Left ventricle myocardium inferior (tissue), 1 donor: ENCODE measurements at places on chromosomes 1 and 21.

DNA sequence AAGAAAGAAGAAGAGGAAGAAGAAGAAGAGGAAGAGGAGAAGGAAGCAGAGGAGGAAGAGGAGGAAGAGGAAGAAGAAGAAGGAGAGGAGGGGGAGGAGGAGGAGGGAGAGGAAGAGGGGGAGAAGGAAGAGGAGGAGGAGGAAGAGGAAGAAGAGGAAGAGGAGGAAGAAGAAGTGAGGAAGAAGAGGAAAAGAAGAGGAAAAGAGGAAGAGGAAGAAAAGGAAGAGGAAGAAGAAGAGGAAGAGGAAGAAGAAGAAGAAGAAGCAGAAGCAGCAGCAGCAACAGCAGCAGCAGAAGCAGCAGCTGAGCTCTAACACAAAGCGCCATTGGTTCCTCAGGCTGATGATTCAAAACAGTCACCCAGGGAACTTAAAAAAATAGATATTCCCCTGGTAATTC lies 34.0 kb downstream of the DNAI4 start:
- no peak for DNase-seq

DNA sequence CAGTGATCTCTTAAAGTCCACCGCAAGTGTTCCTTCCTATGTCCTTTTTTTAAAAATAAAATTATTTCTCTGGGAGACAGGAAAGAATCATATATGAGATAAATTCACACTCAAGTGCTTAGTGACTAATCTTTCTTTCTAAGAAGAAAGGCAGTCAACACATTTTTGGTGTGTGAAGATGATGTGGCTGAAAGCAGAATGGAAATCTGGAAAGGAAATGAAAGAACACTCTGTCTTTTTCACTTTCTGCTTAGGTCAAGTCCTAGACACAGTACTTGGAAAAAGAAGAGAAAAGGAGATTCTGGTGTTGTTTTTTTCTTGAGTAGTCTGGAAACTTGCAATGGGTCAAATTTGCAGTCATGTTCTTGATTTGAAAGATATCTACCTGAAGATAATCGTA lies 45.5 kb upstream of the PRRX1 start:
- no peak for DNase-seq

- DNase-seq, result no peak
These were observed 8.0 kb upstream of the LEPR start for GRCh38 chr1:65412256-65412983.

DNA sequence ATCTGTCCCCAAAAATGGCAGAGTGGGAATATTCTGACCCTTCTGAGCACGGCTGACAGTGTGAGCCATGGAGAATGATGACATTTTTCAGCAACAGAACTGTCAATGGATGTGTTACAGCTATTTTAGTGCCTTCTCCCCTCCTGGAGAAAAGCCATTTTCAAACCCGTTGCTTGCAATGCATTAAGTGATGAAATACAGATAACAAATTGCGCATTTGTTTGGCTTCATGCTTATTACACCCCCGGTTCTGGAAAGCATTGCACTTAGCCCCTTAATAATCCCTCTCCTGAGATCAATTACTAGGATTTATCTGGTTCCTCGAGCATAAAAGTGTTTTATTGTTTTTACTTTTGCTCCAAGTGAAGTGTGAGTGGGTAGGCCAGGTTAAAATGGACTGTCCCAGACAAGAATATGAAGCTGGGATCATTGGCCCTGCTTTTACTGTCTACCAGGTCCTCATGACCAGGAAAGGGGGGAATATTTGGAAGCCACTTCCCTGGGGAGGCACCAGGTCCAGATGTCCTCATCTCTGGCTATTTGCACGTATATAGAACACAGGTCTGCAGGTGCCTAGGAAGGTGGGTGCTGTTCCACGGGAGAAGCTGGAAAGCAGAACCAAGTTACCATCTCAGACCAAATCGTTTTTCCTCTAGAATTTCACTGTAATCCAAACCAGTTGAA lies 37.5 kb upstream of the HHAT start:
- no peak for DNase-seq

GRCh38 chr1:39301606-39302005 lies 97.1 kb downstream of the MACF1 start:
- DNase-seq, result no peak

- no peak for DNase-seq
These were observed 51.6 kb upstream of the HAO2 start for GRCh38 chr1:119316870-119317416.
